Panc1 (cell line): ENCODE measurements at places on chromosomes 6 and 20. TPM values are rescaled to one million over a fixed set of nuclear protein-coding genes. Genes with fewer than 3 reads are reported as not detected.

- DNase-seq = no peak
Observed at GRCh38 chr6:70277470-70277869, 25.4 kb downstream of the COL9A1 start.

DNA sequence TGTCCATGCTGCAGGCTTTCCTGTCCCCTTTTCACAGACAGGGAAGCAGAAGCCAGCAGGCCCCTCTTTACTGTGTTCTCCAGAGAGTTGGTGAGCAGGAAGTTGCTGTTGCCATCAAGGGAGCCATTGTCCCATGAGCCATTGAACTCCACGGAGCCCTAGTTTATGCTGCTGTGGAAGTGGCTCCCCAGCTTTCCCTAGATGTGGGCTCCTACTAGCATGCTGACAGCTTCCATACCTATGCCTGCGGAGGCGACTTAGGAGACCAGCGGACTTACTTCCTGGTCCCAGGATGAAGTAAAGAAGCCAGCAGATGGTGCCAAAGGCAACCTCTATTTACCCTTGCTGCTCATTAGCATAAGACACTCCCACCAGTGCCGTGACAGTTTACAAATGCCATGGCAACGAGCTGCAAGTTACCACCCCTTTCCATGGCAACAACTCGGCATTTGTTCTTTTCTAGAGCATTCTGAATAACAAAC is 30.8 kb upstream of the FKBP1A start:
- DNase-seq = no peak

DNA sequence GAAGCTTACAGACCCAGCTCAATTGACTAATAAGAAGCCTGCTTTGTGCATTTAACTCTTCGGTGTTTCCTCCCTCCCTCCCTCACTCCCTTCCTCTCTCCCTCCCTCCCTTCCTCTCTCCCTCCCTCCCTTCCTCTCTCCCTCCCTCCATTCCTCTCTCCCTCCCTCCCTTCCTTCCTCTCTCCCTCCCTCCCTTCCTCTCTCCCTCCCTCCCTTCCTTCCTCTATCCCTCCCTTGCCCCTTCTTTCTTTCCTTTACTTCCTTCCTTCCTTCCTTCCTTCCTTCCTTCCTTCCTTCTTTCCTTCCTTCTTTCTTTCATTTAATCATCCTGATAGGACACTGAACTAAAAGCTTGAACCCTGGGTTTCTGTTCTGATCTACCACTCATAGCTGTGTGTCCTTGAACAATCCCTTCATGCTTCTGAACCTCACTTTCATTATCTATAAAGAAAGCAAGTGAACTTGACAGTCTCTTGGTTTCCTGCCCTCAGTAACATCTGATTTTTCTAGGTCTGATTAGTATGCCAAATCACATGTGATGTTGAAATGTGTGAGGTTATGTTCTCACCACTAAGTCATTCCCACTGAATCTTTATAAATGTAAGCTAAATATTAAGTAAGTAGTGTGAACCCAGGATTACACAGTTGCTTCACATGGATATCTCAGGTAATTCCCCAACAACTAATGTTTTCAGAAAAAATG is 132.3 kb upstream of the BMP2 start:
- DNase-seq = no peak

DNA sequence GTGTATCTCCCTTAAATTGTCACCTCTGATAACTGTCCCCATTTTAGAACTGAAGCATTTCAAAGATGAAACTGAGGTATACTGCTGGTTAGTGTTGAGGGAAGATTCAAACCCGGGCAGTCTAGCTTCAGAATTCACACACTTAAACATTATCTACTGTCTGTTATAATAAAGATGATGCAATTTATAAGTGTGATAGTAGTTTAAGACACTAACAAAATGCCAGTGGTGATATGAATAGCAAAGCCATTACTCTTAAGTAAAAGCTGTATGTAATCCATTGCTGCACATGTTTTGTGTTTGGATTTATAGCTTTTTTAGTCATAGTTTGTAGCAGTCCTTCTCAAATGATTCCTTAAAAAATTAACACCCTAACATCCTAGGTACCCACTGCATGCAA is 19.8 kb downstream of the USP45 start:
- DNase-seq = no peak

The CST7 gene
- not detected for total RNA-seq

DNA sequence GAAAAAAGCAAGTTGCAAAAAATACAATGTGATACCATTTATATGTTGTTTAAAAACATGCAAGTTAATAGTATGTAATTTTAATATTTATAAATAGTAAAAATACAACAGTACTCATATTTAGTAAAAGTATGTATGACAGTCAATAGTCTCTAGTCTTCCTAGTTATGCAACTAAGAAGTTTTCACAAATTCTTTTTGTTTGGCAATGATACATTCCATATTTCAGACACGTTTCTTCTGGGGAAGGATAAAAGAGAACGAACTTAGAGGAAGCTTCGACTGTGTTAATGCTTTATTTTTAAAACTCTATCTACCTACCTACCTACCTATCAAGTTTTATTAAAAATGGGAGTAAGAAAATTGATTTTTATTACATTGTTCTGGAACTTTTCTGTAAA is 77.7 kb downstream of the UBE3D start:
- DNase-seq = no peak

- no peak for DNase-seq
Observed at GRCh38 chr6:119119989-119120388, 41.5 kb upstream of the FAM184A start.

GRCh38 chr6:164832410-164832809 is 477.0 kb downstream of the C6orf118 start:
- no peak for DNase-seq

The DEFB123 gene
- not detected for total RNA-seq

The GTSF1L gene
- not detected for total RNA-seq

DNA sequence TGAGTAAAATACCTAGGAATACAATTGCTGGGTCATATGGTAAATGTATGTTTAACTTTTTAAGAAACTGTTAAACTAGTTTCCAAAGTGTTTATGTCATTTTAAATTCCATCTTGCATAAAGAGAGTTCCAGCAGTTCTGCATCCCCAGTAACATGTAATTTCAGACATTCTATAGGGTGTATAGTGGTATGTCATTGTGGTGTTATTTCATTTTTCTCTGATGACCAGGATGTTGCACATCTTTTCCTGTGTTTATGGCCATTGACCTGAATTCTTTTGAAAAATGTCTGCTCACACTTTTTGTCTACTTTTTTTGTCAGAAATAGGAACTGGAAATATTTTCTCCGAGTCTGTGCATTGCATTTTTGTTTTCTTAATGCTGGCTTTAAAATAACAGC is 128.9 kb downstream of the TMEM200A start:
- no peak for DNase-seq

DNA sequence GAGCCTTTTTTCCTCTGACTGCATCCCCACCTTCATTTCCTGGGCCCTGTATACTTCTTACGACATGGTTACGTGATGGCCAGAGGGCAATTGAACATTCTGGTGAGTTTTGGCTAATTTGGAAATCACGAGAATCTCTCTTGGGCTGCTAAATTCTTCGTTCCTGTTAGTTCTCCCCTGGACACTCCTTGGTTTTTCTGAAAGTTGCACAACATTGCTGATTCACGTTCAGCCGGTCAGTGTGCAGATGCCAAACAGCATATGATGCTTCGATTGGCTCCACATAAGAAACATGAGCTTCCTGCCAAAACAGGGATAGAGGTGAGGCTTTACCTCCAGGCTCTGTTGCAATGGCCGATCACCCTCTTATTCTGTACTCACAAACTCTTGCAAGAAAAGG is 119.4 kb upstream of the LY86 start:
- DNase-seq = no peak

DNA sequence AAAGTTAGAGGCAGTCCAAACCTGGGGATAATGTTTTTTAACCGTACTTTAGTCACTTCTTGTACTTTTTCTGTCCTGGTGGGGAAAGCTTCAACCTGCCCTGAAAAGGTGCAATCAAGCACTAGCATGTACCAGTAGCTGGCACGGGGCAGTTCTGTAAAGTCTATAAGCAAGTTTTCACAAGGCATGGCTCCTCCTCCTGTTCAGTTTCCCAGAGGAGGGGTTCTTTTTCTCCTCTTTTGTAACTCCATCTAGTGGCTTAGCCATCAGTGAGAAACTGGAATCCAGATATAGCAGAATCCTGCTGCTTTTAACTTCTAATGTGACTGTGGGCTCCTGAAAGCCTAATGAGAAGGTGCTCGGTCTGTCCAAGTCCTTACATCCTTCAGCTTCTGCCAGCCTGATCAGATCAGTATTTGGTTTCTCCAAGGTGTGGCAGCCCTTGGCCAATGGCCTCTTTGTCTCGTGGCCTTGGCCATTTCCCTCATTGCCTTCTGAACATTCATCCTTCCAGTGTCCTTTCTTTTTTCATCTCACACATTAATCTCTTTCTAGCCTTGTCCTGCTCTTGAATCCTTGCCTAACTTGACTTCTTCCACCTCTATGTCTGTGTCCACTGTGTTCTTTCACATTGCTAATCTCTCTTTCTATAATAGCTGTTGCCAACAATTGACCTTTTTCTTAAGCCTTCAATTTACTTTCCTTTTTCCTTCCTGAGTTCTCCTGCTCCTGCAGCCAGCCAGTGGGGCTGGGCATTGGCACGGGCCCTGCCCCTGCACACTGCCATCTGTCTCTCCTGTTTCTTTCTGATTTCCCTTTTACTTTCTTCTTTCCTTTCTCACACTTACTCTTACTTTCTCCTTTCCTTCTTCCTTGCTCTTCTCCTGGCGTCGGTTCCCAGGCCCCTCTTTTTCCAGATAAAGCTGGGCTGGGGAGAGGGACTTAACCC is 222.0 kb upstream of the SYNCRIP start:
- DNase-seq = no peak

The SLC35A1 gene
- total RNA-seq = 14.9 TPM

The CD83 gene
- total RNA-seq = 5.3 TPM
